ENCODE measurements at places on chromosomes 12 and 14.

GRCh38 chr12:96701856-96702255 lies 205.2 kb upstream of the NEDD1 start:
- no peak for DNase-seq

DNA sequence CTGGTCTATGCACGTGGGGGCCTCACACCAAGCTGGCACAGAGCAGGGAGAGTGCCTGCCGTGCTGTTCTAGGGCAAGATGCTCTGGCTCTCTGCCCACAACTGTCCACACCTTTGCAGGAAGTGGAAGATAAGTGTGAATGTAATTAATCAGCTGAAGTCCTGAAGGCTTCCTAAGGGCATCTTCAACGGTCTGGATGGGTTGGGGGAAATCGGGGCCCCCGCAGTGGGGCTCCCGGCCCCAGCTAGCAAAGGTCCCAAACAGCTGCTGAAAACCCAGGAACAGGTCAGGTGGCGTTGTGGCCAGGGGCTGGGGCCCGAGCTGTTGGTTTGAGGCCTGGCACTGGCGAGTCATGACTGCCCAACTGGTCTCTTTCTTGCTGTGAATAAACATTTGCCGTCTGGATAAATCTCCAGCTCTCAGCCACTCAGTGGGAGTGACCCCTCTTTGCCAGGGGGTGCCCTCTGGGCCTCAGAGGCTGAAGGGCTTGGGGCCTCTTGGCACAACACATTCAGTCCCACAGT lies 6.7 kb upstream of the SLC25A29 start:
- DNase-seq = no peak

- no peak for DNase-seq
Observed at GRCh38 chr14:91080071-91080470, 19.6 kb upstream of the RPS6KA5 start.

GRCh38 chr12:119544765-119545625 lies 48.6 kb upstream of the TMEM233 start:
- peak; percentile 77 for DNase-seq

- no peak for DNase-seq
Observed at GRCh38 chr12:1559676-1560091, 34.7 kb downstream of the FBXL14 start.

DNA sequence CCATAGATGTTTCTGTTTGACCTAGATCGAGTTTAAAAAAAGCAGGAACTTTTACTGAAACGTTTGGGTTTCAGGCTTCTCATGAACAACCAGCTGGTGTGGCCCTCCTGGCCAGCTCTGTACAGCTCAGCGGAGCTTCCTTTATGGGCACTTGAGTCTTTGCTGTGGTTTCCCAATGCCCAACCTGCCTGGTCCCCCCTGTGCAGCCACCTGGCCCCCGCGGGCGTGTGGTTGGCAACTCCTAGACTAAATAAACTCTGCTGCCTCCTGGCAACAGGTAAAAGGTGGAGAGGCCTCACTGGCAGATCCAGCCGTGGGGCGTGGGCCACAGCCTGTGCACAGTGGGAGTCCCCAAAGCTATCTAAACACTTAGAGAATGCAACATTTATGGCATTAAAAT lies 38.7 kb downstream of the ADGRD1 start:
- no peak for DNase-seq

GRCh38 chr12:131919366-131920156 lies 9.5 kb upstream of the PUS1 start:
- no peak for DNase-seq

DNA sequence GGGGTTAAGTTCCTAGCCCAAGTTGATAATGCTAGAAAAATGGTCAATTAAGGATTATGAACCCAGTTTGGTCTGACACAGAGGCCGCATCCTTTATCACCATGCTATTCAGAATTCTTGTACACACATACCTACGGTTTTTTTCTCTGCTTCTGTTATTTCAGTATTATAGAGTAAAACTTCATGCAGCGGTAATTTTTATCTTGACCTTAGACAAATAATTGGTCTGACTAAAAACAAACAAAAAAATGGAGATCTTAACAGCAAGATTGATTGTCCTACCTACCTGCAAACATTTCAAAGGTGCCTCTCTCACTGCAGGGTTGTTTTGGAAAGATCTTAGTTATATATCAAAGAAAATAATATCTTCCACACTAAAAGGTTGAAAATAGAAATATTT lies 201.9 kb upstream of the PRICKLE1 start:
- no peak for DNase-seq

DNA sequence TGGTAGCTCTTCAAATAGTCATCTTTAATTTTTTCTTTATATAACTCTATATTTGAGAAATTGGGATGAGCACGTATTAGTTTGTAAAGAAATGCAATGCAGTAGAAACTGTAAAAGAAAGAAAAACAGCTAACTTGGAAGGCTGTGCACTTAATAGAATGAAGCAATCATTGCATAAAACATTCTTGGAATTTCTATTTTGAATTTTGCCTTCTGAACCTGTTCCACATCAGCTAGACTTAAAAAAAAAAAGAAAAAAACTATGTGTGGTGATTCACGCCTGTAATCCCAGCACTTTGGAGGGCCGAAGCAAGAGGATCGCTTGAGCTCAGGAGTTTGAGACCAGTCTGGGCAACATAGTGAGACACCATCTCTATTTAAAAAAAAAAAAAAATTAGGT lies 29.4 kb downstream of the SCN8A start:
- no peak for DNase-seq

Measured in mucosa of descending colon (tissue), 3 donors.